ENCODE measurements at places on chromosomes 5 and 9.
A peak's percentile ranks its signal among the peaks of the same experiment; 100 is the strongest.

- no peak for DNase-seq
These were observed 66.4 kb upstream of the ALDH1B1 start for GRCh38 chr9:38326122-38326521.

- no peak for DNase-seq
These were observed 33.0 kb downstream of the NDUFA8 start for GRCh38 chr9:122126331-122127261.

GRCh38 chr5:75601567-75601966, 9.7 kb upstream of the ANKDD1B start:
- DNase-seq, result no peak

GRCh38 chr5:169295306-169295705, 5.6 kb downstream of the SLIT3 start:
- DNase-seq, result no peak

DNA sequence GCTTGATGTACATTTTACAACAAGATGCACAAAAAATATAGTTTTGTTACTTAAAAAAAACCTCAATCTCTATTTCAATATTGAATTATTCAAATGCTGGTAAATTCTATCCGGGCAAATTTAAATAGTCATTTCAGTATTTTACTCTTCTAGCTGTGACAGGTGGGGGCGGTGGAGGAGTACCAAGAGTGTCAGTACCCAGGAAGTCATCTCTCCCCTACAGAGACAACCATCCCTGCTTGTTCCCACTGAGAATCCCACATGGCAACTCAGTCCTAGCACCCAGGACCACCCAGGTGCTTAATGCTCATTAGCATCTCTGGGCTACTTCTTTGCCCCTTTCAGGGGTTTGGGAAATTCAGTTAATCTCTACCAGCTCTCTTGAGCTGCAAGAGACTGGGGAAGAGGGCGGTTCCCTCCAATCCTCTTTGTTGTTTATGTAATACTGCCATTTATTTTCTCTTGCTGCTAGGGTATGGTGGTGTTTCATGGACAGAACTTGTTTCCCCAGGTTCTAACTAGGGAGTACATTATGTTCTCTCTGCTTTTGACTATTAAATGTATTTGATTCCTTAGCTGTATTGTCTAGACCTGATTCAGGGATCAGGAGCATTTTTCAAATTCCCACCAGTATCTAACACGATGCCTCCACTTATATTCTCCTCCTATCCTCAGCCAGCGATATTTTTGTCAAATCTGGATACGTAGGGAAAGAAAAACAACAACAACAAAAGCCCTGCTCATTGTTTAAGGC, 122.5 kb downstream of the CDH18 start:
- no peak for DNase-seq

DNA sequence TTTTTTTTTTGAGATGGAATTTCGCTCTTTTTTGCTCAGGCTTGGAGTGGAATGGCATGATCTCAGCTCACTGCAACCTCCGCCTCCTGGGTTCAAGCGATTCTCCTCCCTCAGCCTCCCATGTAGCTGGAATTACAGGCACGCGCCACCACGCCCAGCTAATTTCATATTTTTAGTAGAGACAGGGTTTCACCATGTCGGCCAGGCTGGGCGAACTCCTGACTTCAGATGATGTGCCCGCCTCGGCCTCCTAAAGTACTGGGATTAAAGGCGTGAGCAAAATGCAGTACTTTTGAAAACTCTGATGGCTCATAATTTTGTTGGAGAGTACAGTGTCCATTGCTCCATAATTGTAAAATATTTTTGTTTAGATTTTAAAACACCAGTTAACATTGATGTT, 52.6 kb downstream of the CCNH start:
- no peak for DNase-seq

DNA sequence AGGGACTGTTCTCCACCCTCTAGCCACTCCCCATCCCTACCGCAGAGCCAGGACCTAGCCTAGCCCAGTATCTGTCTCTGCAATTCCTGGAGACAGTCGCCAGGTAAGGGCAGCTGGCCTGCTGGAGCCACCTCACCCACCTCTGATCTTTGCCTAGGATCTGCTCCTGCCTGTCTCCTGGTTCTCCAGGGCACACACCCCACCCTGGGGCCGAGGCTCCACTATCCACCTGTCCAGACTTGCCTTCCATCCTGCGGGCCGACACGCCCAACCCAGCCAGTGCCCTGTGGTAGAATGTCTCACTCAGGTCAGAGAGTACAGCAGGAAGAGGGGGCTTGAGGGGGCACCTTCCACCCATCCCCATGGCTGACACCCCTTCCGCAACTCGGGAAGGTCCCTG, 15.7 kb upstream of the AQP7 start:
- no peak for DNase-seq

DNA sequence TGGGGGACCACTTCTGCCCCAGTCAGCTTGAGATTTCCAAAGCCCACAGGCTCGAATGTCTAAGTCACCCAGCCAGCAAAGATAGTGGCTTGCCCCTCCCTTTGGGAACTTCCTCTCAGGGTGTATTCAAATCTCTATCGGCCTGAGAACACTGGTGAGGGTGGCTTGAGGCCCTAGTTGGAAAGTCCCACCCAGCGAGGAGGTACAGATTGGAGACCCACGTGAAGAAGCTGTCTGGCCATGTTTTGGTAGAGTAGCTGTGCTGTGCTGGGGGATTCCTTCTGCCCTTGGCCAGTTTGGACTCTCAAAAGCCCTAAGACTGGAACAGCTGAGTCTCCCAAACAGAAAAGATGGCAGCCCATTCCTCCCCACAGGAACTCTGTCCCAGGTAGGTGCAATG, 172.7 kb upstream of the RIOK2 start:
- no peak for DNase-seq

GRCh38 chr9:106577121-106577520, 285.8 kb upstream of the ZNF462 start:
- no peak for DNase-seq

DNA sequence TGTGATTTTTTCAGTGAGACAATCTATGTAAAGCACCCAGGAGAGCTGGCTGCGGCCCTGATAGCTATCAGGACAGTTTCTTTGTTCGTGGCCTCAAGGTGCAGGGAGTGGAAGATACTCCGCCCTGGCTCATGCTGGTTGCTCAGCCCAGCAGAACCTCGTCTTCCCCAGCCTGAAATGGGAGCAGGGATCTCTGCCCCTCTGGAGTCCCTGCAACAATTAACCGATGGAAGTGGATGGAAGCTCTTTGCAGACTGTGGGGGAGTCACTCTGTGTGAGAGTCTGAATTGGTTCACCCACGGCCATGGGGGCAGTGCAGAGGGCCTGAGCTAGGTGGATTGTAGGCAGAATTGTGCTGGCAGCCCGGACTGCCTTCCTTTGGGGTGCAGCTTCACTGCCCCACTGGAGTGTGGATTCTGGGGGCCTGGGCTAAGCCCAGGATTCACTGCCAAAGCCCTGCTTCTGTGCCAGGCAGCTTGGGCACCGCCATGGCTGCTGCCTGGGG, 2.8 kb downstream of the AIF1L start:
- DNase-seq, result no peak

- no peak for DNase-seq
These were observed 98.9 kb downstream of the USP20 start for GRCh38 chr9:129934041-129934591.

- DNase-seq, result no peak
These were observed 456.4 kb downstream of the CDH10 start for GRCh38 chr5:24188216-24188925.

- DNase-seq, result no peak
These were observed 11.0 kb upstream of the ATP6V0E1 start for GRCh38 chr5:172972552-172972951.

- peak; percentile 18 for DNase-seq
These were observed 47.2 kb downstream of the ARHGEF28 start for GRCh38 chr5:73673161-73673591.

DNA sequence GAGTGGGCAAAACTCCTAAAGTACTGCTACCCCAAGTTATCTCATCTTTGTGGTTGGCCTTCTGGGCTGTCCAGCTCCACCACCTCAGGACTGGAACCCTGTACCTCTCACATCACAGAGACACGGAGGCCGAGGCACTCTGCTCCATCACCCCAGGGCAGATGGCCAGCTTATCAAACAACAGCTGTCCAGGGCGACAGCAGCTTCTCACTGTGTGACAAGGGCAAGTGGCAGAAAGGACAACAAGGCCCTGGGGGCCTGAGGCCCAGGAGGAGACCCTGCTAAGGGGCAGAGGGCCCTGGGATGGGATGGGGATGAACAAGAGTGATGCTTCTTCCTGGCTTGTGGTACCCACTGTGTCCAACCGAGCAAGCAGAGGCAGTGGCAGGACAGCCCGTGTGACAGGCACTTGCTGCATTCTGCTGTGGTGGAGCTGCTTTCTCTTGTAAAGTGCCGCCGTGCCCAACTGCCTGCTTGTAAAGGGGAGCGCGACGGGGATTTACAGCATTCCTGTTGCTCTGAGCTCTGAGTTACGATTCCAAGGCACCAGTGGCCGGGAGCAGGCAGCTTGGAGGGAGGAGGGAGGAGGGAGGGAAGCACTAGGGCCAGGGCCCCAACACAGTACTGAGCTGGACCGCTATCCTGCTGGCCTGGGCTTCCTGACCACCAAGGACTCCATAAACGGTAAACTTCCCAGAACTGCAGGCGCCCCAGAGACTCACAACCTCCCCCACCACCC, 71.2 kb downstream of the SHB start:
- DNase-seq, result no peak

- no peak for DNase-seq
These were observed 92.0 kb downstream of the PHF2 start for GRCh38 chr9:93668261-93668871.

DNA sequence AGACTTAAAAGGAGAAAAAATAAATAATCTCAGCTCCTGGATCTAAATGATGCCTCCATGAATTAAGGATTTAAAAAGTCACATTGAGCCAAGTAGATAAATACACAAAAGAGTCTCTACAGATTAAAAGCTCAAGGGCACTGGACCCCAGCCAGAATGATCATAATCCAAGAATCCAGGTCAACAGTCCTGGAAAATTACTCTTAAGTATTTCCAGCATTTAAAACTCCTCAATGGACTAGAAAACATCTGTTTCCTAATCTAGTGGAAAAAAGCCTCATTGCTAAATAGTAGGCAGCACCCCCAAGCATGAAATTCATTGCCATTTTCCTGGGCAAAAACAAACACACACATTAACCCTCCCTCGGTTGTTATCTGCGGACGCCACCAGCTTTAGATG, 96.8 kb downstream of the FRMD3 start:
- no peak for DNase-seq

- DNase-seq, result no peak
These were observed 50.8 kb downstream of the NR3C1 start for GRCh38 chr5:143352691-143353090.

DNA sequence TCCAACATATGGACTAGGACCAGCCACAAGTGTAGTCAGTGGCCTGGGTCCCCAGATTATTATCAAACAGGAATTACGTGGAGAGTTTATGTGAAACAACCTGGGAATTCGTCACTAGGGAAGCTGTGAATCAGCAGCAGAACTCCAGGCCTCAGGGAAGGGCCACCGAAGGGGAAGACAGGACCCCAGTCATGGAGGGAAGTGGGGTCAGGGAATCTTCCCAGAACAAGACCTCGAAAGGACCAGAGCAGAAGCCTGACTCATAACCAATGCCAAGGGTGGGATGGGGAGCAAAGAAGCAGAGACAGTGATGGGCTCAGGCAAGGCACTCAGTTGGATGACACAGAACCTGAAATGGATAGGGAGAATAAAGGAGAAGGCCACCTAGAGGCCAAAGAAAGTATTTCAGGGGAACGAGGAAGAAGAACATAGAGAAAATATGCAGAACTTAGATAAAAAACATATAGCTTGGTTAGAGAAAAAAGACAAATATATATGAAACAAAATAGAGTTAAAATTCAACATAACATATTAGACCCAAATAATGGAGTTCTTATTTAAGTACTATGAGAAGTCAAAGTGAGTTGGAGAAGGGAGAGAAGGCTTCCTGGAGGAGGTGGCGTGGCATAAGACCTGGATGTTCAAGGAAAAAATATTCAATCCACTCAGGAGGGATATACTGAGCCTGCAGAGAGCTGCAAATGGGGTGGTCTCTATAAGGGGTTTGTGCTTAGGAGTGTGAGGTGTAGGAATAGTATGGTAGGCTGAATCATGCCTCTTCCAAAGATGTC, 66.7 kb upstream of the CAST start:
- DNase-seq, result no peak

DNA sequence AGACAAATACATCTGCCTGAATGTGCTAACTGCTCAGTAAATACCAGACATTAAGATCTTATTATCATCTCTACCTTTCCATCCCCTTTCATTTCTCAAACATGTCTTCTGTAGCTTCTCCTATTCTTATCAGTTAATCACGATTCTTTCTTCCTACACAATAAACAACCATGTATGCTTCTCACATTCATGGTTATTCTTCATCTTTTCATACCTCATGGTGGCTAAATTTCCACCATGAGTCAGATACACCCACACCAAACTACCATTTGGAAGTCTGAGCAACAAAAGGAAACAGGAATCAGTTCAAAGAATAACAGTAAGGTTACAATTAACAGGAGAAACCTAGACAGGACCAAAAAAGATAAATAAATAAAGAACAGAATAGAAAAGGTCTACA, 7.7 kb downstream of the ZNF622 start:
- no peak for DNase-seq

DNA sequence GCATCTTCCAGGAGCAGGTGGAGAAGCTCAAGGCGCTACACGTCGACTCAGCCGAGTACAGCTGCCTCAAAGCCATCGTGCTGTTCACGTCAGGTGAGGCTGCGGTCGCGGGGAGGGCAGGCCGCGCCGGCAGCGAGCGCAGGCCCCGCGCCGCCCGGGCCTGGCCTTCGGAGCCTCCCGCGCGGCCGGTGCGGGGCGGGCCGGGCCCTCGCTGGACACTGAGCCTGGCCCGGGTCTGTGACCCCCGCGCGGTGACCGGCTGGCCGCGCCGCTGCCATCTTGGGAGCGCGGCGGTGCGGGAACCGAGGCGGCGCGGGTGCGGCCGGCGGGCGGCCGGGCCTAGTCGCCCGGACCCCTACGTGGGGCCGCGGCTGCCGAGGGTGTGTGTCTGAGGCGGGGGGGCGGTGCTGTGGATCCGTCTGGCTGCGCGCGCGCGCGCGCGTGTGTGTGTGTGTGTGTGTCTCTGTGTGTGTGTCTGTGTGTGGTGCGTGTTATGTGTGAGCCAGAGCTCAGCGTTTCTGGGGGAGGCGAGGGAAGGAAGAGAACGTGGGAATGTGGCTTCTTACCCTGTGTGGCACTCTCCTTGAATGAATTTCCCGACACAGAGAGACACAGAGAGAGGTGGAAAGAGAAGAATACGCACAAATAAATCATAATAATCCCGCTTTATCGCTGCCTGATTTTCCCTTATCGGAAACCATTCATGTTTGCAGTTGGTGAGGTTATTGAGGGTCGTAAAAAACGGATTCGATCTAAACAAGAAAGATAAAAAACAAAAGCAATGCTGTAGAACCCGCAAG, 5.5 kb downstream of the NR2F1 start:
- no peak for DNase-seq

- no peak for DNase-seq
These were observed 51.9 kb upstream of the NMUR2 start for GRCh38 chr5:152456815-152457443.

DNA sequence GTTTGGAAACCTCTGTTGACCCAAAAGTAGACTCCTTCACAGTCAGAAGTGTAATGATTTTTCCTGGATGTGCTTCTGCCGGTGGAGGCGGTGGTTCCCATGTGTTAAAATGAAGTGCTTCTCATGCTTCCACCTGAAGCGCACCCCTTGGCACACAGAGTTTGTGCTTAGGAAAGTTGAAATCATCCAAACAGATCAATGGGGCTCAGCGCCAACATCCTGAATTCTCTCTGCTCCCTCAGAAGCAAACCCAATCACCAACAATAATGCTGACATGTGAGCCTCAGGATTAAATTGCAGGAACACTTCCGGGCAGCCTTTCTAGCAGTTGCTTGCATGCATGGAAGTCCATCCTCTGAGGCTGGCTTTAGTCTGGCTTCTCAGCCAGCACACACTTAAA, 71.0 kb downstream of the MED10 start:
- DNase-seq, result no peak

- DNase-seq, result no peak
These were observed 3.8 kb upstream of the STPG3 start for GRCh38 chr9:137247135-137247915.
